ENCODE measurements at places on chromosomes 3 and 15.

DNA sequence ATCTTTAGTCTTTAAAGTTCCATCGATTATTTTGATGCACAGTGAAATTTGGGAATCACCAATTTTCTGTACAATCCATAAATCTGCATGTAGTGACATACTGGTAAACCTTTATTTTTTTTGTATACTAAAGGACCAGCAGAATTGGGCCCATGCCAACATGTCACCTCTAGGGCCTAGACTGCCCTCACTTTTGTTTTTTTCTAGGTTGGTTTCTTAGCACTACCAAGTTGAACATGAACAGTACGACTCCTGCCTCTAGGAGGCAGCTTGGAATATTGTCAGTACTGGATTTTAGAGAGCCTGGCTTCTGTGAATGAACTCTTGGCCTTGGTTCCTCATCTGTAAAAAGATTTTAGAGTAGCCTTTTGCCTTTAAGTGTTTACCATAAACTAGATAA lies 32.3 kb downstream of the NKIRAS1 start:
- DNase-seq = no peak

DNA sequence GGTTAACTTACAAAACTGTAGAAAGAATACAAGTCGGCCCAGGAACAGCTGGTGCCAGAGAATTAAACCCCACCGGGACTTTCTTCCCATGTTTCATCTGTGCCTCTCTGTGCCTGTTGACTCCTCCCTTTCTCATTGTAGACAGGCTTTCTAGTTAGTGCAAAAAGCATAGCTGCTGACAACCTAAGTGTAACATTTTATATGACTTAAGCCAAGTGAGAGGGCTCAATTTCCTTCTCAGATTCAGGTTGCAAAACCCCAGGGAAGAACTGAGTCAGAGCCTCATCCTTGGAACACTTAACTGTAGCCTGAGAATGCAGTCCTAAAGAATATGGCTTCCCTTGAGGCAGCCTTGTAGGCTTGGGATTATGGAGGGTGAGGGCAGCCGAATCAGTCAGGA lies 302.5 kb upstream of the AZI2 start:
- no peak for DNase-seq

- no peak for DNase-seq
These were observed at the start of gene PRR23B for GRCh38 chr3:139020868-139021234. Gene PRR23B, minus strand, starts transcription at chr3:139020926. Its CDS starts 265 bp downstream, at chr3:139020661.

DNA sequence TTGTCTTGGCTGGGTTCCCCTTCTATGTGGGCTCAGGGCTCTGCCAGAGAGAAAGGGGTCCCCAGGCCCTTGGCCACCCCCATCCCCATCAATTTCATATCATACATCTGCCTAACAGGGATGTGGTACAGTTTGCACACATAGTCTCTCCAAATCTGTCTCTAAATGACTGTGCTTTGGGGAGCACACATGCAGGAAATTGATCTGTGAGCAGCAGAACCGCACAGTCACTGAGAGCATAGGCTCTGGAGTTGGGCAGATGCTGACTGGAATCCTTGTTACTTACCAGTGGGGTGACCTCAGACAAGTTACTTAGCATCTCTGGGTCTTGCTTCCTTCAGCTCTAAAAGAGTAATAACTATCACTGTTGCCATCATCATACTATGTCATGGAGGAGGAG lies 273.9 kb downstream of the ABHD5 start:
- DNase-seq = peak; percentile 70

DNA sequence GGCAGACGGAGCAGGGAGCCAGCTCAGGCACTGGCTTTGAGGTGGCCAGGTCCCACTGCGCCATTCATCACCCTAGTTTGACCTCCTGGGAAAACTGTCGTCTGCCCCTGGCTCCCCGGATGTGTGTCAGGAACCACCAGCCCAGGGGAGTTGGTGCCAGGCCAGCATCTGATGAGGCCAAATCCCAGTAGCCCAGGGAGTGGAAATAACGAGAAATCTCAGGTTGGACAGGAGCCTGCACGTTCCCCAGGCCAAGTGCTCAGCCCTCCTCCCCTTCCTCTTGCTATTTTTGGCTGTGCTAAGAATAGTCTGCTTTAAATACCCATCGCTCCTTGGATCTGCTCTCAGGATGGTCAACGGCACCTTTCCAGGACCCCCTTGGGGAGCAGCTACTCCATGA lies 93.1 kb upstream of the RPL32 start:
- no peak for DNase-seq

DNA sequence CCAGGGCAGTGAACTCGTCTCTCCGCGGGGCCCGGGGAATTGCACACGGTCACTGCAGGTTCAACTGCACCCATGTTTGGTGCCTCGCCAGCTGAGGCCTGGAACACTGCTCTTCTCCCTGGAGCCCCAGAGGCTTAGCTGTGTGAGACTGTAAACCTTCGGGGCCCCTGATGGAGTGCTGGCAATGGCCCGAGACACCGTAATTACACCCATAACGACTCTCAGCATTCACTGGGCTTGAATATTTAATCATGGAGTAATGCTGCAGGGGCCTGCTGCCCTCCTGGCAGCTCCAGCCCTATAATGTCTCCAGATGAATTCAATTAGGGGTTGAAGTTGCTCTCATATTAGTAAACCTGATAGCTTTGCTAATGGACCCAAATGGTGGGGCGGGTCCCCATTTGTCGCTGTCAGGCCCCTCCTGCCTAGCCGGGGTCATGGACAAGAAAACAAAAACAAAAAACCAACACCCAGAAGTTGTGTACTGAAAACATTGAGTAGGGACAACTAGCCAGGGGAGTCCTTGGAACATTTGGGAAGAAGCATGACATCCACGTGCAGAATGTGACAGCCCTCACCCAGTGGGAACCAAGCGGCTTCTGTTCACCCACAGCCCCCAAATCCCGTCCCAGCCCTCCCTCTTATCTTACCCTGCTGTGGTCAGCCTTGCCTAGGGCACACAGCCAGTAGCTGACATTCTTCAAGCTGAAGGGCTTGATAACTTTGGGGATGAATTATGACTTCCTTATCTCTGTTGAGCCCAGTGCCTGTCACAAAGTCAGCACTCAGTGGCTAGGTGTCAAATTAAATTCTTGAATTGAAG lies 74.3 kb upstream of the SCN5A start:
- DNase-seq = no peak

- no peak for DNase-seq
These were observed 90.0 kb upstream of the SLC6A6 start for GRCh38 chr3:14312375-14312774.

- DNase-seq = no peak
These were observed 66.0 kb upstream of the BLM start for GRCh38 chr15:90650956-90651689.

DNA sequence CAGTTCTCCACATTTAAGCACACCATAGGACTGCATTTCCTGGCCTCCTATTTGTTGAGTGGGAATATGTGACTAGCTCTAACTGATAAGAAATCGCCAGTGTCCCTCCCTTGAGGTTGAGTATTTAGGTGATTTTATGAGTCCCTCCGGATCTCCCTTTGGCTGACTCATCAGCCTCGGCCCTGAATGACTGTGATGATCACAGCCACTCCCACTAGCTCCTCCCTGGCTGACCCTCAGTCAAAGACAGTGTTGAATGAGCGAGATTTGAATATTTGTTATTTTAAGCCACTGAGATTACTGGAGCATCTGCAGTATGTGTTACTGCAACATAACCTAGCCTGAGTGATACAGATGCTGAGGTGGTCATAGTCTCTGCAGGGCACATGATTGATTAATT lies 515.3 kb downstream of the EPHB1 start:
- no peak for DNase-seq

- DNase-seq = no peak
These were observed 87.9 kb downstream of the ZNF609 start for GRCh38 chr15:64548235-64548634.

DNA sequence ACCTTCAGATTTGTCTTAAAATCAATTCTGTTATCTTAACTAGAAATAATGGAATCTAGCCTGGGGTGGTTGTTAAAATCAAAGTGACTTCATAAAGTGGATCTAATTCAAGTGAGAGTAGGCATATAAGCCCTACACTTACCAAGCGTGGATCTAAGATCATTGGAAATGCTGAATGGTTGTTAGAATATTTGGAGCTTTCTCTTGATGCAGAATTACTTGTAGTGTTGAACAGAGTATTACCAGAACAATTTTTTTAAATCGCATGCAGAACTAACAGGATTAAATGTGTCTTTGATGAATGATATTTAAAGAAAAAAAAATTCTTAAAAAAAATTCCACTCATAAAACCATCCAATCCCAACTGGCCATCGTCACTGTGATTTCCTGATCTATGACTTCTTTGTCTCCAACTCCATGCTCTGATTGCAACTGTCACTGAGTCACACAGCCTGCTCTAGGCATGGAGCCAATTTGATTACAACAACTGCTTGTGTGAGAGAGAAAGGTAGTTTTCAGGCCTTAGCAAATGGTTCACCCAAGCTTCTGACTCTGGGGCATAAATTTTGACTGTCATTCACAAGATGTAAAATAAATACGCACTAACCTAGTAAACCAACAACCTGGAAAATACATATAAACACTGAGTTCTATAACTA lies 25.9 kb upstream of the SPRED1 start:
- no peak for DNase-seq

DNA sequence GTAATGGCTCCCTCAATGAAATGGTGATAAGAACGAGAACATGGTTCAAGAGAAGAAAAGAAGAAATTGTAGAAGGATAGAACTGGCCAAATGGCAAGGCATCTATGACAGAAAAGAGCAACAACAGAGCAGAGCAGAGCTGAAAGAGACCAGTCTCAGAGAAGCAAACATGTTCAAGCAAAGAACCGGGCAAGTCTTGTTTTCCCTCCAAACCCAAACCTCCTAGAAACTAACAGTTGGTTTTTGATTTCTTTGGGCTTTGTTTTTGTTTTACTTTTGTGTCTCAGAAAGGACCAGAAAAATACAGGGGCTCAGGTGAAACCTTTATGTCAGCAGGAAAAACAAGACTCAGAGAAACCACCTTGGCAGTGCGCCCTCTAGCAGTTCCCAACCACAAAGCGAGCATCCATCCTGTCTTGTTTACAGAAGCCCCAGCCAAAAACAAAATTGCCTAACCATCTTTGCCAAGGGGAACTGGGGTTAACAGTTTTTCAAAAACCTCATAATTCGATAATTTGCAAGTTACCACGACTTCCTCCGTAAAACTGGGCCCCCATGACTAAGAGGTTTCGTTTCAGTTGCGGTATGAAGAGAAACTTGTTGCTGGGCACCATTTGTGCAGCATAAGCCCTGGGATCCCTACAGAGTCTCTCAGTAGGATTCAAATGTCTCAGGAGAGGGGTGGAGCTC lies 159.2 kb upstream of the SLC24A5 start:
- no peak for DNase-seq

DNA sequence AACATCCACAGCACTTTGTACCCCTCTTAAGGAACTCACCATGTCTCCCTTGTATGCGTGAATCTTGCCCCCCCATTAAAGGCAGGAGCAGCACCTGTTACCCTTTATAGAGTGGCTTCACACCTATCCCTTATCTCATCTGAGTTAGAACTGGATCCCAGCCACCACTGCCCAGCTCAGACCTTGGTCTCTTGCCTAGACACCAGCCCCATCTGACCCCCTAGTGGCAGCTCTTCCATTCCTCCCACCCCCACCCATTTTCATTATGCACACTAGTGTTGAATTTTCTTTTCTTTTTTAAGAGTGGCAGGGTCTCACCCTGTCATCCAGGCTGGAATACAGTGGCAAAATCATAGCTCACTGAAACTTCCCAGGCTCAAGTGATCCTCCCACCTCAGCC lies 3.2 kb upstream of the ZFYVE19 start:
- no peak for DNase-seq

GRCh38 chr15:75843678-75844581 lies 683 bp downstream of the UBE2Q2 start:
- DNase-seq = peak; percentile 70

DNA sequence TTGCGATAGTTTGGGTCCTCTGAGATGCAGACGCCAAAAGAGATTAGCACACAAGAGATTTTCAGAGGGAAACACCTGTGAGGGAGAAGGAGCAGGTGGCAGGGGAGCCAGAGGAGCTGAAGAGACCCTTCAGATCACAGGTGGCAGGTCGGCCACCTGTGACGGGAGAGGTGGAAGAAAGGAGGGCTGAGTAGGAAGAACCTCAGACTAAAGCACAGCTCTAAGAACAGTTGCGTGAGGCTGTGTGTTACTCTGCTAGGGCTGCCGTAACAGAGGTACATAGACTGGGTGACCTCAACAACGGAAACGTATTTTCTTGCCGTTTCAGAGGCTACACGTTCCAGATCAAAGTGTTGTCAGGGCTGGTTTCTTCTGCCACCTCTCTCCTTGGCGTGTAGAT lies 38.5 kb downstream of the C2CD4A start:
- DNase-seq = no peak

- no peak for DNase-seq
These were observed 65.0 kb upstream of the ATP2B2 start for GRCh38 chr3:10570196-10570946.

- DNase-seq = no peak
These were observed 181.0 kb downstream of the RAB11A start for GRCh38 chr15:66050264-66050663.

GRCh38 chr3:113695431-113695785 lies 1.0 kb downstream of the USF3 start:
- no peak for DNase-seq

- DNase-seq = no peak
These were observed 55.6 kb downstream of the RASA2 start for GRCh38 chr3:141542202-141542969.

DNA sequence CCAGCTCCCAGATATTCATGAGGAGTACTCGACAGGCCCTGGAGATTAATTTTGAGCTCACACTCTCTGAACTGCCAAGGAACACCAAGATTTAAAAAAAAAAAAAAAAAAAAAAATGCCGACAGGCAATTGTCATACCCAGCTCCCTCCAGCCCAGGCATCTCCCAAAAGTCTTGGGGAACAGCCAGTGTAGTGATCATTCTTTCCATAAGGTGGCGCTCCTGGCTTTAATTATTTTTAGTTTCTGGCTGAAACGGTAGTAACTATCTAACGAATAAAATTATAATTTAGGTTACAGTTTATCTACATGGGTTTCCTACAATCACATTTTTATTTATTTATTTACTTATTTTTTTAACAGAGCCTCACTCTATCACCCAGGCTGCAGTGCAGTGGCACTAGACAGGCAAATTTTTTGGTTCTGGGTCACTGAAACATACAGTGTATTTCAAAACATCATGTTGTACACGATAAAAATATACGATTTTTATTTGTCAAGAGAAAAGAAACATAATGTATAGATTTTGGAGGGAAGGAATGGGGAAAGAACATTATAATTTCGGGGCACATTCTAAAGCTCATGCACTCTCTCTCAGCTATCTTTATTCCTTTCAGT lies 157.3 kb downstream of the ADAMTS9 start:
- no peak for DNase-seq

GRCh38 chr3:55519019-55519418 lies 31.9 kb upstream of the WNT5A start:
- DNase-seq = no peak

GRCh38 chr3:150098621-150099020 lies 127.9 kb upstream of the PFN2 start:
- DNase-seq = no peak

- DNase-seq = peak; percentile 76
These were observed 15.0 kb downstream of the IL12A start for GRCh38 chr3:160003520-160004128.
